ENCODE measurements at places on chromosomes 12 and 14.
A peak's percentile ranks its signal among the peaks of the same experiment; 100 is the strongest.

DNA sequence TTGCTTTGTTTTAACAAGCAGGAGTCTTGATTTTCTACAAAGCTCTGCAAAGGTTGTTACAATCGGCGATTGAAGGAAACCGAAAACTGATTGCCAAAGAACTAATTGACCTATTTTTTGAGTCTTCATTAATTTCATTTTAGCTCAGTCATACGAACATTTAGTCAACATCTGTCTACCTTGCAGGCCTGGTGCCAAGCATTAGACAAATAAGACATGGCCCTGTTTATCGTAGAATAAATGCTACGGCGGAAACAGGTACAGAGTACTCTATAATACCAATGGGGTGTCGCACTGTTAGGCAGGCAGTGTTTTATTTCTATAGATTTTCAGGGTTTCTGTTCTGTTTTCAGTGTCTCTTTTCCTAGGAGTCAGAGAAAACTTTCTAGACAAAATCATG, 171.5 kb downstream of the BCAT1 start:
- DNase-seq: no peak

- no peak for DNase-seq
Measured at GRCh38 chr12:85322715-85323114, 42.7 kb downstream of the ALX1 start.

- peak; percentile 70 for DNase-seq
Measured at GRCh38 chr12:127389923-127390322, 877.0 kb upstream of the TMEM132C start.

- no peak for DNase-seq
Measured at GRCh38 chr14:27587103-27587502, 989.3 kb upstream of the NOVA1 start.

DNA sequence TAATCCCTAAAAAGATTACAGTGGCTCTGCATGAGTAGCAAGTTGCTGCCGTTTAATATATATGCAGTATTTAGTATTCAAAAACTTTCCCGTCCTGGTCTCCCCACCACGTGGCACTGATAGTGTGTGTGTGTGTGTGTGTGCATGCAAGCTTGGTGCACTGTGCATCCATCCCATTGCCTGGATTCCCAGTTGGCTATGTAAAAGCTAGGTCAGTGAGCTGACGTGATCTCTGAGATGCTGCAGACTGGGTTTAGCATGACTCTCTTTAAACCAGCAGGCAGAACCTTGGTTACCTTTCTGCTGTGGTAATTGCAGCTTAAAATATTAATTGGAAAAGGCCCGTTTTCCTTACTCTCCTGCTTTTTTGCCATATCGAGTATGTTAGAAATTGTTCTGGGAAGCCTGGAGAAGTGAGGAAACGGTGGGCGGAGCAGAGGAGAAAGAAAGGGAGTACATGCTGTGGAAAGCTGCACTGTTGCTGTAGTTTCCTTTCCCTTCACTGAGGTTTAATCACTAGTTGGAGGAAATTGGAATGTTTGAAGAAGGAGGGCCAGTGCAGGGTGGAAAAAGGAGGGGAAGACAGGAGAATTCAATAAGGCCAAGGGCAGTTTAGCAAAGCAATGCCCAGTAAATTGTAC, 4.0 kb upstream of the CNTN1 start:
- no peak for DNase-seq

DNA sequence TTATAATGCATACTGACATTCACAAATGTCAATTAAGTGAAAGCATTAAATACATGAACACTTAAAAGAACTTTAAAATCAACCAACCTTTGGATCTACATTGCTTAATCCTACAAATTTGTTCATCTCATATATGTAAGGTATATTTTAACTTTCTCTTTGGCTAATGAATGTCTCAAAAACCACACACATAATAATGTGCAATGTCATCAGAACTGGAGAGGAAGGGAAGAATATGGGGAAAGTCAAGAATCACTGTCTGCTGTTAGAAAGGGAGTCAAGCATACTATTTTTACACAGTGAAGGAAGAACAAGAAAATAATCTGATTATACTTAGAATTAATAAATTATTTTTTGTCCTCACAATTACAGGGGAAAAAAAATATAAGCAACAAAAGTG, 4.9 kb downstream of the GMFB start:
- no peak for DNase-seq

DNA sequence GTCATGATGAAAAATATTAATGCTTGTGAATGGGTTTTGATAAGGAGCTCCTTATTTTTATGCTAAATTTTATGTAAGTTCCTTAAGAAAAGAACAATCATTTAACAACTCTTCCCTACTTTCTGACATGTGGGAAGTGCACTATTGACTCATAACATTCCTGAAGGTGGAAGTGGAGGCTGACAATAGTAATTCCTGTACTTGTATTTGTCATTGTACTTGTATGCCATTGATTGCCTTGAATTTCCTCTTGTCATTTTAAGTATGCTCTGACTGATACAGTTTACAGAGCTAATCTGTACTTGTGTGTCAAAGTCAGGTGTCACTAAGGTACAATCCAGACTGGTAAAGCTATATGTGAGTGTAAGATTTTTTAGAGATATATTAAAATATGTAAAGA, 440.0 kb downstream of the SLC16A7 start:
- DNase-seq: no peak

DNA sequence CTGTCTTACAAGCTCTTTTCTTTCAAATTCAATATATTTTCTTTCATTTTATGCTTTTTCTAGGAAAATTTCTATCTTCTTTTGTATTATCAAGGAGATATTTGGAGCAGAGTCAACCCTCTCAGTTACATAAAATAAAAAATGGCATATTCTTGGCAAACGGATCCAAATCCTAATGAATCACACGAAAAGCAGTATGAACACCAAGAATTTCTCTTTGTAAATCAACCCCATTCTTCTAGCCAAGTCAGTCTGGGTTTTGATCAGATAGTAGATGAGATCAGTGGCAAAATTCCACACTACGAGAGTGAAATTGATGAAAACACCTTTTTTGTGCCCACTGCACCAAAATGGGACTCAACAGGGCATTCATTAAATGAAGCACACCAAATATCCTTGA, 20.6 kb downstream of the PIK3C2G start:
- DNase-seq: no peak

DNA sequence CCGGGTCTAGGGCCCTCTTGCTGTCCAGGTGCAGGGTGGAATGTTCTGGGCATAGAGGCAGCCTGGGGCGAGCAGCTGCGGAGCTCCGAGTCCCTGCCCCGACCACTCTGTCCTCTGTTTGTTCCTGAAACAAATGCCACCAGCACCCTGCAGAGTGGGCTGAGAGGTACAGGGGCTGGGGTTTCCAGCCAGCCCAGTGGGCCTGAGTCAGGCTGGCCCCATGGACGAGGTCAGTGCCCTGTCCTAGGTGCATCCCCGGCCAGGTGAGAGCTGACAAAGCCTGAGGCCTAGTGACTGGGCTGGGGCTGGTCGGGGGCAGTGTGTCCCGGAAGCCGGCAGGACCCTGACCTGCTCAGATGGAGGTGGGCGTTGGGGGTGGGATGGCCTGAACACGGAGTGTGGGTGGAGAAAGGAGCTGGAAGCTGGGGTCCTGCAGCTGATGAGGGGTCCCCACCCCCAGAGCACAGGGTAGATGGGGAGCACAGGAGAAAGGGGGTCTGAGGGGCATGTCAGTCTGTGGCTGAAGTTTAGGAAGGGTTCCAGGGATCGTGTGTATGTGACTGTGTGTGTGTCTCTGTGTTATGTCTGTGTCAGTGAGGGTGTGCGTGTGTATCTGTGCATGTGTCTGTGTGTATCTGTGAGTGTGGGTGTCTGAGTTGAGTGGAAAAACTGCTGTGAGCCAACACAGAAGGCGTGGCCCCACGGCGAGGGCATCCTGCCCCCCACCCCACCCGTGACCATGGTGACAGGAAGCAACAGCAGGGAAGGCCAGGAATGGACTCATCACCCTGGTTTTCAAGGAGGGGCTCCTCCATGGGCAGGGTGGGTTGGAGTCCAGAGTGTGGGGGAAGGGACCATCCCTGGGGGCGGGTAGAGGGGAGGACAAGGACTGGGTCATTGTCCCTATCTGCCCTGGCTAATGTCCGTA, 2.4 kb upstream of the CRIP1 start:
- no peak for DNase-seq

DNA sequence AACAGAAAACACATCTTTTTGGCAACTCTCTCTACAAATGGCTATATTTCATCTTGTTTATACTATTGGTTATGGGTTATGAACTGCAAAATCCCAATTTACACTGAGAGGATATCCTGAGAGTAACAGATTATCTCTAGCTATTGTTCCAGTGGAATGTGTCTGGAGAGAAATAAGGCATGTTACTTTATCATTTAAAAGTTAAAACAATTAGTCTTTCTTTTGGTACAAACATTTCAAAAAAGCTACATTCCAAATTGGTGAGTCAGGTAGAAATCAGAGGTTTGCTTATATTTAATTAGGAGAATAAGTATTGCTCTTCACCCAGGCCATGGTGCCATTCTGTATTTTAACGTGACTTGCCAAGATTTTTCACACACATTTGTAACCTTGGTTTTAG, 411.6 kb downstream of the CCER1 start:
- no peak for DNase-seq

GRCh38 chr12:110282956-110283817, 2.1 kb downstream of the ATP2A2 start:
- no peak for DNase-seq

DNA sequence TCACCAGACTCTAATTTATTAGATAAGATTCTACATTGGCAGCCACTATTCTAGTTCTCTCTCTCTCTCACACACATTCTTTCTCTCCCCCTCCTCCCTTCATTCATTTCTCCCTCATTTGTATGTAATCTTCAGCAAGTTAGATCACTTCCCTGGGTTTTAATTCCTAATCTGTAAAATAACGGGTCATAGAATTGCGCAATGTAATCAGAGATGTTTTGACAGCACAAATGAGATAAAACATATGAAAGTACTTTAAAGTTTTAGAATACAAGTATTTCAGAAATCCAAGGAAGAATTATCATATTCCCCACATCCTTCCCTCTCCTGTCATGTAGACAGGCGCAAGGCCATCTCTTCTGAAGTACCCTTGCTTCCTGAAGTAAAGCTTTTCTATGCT, 21.7 kb downstream of the STYK1 start:
- DNase-seq: no peak

DNA sequence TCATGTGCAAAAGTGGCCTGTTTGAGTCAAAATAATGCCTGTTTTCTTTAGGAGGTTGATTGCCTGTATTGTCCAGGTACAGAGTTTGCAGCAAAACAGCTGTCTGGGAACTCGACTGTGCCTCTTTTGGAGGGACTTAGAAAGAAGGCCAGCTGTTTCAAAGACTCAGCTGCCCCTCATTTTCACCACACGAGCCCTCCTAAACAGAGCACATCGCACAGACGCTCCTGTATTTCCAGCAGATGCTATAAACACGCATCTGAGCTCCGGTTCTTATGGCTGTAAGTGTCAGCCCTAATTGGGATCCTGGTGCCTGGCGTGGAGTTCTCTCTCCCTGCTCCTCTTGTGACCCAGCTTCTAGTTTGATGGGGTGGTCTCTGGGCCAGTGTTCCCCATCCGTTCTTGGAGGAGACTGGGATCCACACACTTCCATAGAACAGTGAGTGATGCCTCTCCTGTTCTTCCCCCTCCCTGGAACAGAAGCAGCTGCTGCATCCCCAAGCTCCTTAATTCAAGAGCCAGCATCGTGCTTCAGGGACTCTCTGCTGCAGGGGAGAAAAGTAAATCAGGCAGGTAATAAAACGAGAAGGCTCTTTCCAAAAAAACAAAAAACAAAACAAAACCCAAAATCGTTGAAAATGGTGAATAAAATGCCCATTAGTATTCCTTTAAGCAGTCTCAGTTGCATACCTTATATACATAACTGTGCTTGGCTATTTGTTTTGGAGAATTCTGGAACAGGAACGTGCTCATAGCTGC, 269.0 kb downstream of the SLC15A4 start:
- DNase-seq: no peak

DNA sequence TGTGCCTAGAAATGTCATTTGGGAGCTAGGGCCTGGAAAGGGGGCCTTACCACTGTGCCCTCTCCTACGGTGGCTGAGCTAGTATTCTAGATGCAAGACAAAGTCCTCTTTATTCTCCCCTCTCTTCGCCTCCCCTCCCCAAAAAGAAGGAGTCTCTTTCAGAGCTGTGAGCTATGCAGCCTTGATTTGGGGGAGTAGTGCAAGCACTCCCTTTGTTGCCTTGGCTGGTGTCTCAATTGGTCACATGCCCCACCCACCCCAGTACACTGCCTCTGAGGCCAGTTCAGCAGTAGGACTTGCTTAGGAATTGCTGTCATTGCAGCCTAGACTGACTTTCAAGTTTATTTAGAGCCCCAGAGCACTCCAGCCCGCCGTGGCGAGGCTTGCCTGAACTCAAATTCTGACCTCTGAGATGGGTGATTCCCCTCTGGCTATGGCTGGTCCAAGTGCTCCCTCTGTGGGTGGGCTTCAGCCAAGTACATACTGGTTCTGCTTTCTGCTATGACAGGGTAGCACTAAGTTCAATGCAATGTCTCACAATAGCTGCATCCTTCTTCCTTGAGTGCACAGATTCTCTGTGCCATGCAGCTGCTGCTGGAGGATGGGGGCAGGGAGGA, 37.0 kb upstream of the FBXO33 start:
- DNase-seq: no peak

DNA sequence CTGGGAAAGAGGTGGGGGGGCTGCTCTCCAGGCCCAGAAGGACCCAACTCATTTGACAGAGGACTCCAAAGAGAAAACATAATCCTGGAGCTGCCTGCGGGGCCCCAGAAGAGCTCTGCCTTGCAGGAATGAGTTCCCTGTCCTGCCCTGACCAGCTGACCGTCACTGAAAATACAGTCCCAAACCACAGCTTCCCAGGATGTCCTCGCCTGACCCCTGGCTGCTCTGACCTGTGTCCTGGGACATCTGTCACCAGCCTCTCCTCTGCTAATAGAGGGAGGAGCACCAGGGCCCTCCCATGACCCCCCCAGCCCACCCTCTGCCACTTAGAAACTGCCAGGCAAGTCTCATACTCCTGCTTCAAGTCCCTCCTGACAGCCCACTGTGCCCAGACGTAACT, 9.8 kb downstream of the FIGNL2 start:
- no peak for DNase-seq

DNA sequence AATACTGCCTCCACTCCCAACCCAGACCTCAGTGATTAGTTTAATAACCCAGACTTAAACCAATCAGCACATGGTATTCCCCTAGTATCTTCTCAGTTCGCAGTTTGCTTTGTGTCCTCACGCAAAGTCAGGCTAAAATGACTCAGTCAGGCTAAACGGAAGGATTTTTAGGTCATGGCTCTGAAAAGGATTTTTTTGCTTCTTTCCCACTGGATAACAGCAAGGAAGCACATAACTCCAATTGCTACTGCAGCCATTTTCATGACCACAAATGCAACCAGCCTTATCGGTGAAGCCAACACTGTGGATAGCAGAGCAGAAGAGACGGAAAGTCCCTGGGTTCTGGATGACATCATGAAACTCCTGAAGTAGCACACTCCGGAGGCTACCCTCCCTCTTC, 67.7 kb downstream of the ZC3H14 start:
- DNase-seq: no peak

DNA sequence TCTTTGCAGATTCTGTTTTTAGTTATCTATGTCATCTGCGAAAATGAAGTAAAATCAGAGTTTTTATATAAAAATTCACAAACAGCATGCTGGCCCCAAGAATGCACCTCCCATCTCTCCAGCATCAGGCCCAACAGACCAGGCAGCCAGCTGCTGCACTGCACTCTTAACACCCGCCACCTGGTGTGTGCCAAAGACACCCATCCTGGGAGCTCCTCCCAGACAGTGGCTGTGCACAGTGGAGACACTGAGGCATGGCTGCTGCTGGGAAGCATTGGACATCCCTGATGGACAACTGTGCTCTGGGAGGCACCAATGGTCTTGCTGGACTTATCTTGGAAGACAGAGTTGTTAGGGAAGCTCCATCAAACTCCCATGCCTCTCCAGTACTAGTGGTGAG, 817.2 kb downstream of the TMEM121 start:
- DNase-seq: no peak

Measured in left kidney (tissue), 8 donors.